NCI-H460 (cell line): ENCODE measurements at places on chromosomes 1 and 21. TPM values are rescaled to one million over a fixed set of nuclear protein-coding genes. Genes with fewer than 3 reads are reported as not detected.

DNA sequence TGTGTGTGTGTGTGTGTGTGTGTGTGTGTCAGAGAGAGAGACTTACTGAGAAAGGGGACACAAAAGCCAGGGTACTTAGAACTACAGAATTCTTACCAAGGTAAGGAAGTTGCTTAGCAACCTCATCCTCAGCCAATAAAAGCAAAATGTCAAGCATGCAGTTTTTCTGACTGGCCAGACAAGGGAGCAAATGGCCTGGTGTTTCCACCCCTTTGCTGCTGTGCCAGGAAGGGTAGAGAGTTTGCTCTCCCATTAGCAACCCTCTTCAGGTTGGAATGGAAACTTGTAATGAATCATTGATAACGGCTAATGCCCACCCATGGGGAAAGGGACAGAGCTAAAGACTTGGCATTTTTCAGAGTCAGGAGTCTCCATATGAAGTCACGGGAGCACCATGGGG lies 10.6 kb downstream of the RXRG start:
- no peak for DNase-seq

GRCh38 chr1:64532646-64533045 lies 62.7 kb downstream of the CACHD1 start:
- no peak for DNase-seq

DNA sequence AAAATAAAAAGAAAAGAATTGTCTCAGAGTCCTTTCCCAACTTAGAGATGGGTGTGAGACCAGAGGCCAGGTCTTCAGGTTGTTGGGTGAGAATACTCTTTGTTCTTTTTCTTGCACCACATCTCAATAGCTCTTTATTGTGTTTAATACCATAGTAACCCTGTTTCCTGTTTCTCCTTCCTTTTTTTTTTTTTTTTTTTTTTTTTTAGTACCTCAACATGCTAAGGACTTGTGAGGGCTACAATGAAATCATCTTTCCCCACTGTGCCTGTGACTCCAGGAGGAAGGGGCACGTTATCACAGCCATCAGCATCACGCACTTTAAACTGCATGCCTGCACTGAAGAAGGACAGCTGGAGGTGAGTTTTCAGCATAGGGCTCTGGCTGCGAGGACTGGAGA lies 24.4 kb downstream of the CELF3 start:
- DNase-seq, result no peak

DNA sequence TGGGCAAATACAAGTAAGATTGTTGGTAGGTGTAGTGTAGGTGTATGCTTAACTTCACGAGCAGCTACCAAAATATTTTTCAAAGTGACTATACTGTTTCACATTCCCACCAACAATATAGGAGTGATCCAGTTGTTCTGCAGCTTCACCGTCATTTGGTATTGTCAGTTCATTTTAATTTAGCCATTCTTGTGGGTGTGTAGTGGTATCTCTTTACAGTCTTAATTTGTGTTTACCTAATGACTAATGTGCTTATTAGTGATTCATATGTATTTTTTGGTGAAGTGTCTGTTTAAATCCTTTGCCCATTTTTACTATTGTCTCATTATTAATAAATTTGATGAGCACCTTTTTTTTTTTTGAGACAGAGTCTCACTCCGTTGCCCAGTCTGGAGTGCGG lies 35.4 kb downstream of the RCSD1 start:
- no peak for DNase-seq

- DNase-seq, result no peak
These were observed 478 bp downstream of the C2CD2 start for GRCh38 chr21:41953249-41953830.

- no peak for DNase-seq
These were observed 250.0 kb downstream of the FOXD2 start for GRCh38 chr1:47687631-47688460.

Gene PTPRF
- total RNA-seq, result 30.8 and 32.0 TPM in 2 replicates

Gene GCSAML
- not detected in 2 replicates for total RNA-seq

Gene GPR37L1
- total RNA-seq, result not detected in 2 replicates

Gene AGL
- 8.3 and 9.2 TPM in 2 replicates for total RNA-seq

Gene TCHHL1
- not detected in 2 replicates for total RNA-seq
